Muscle of leg (tissue), 16 donors: ENCODE measurements at places on chromosomes 3 and 15. TPM values are rescaled to one million over a fixed set of nuclear protein-coding genes. Genes with fewer than 3 reads are reported as not detected.

Gene CFAP100
- total RNA-seq: not detected

Gene PXYLP1
- total RNA-seq: 21.8 TPM

Gene GOLGA6L9
- total RNA-seq: 1.1 TPM

Gene SNRPA1
- total RNA-seq: 14.9 TPM

Gene CACNA1D
- 2.0 TPM for total RNA-seq

Gene CA12
- total RNA-seq: 2.2 TPM

Gene ADGRG7
- total RNA-seq: not detected

Gene HRG
- total RNA-seq: 0.04 TPM

Gene ADAMTS17
- total RNA-seq: 5.9 TPM

Gene NMNAT3
- 5.8 TPM for total RNA-seq

Gene ACOX2
- 21.9 TPM for total RNA-seq

Gene MITF
- total RNA-seq: 9.6 TPM

Gene SKIC8
- 53.8 TPM for total RNA-seq

Gene METTL6
- 26.6 TPM for total RNA-seq

Gene TGM4
- total RNA-seq: not detected
